ENCODE measurements at places on chromosomes 6 and 20. TPM values are rescaled to one million over a fixed set of nuclear protein-coding genes. Genes with fewer than 3 reads are reported as not detected.

Gene HCK
- total RNA-seq = not detected

Gene BMP5
- not detected for total RNA-seq

Gene SNRNP48
- total RNA-seq = 11.6 TPM

Gene RFX6
- not detected for total RNA-seq

Gene PAX1
- total RNA-seq = not detected

Measured in endothelial cell of coronary artery (primary cell).